NCI-H1436 treated with DMSO at 0.1 percent for 48 hours (cell line): ENCODE measurements at places on chromosomes 12 and 14.

DNA sequence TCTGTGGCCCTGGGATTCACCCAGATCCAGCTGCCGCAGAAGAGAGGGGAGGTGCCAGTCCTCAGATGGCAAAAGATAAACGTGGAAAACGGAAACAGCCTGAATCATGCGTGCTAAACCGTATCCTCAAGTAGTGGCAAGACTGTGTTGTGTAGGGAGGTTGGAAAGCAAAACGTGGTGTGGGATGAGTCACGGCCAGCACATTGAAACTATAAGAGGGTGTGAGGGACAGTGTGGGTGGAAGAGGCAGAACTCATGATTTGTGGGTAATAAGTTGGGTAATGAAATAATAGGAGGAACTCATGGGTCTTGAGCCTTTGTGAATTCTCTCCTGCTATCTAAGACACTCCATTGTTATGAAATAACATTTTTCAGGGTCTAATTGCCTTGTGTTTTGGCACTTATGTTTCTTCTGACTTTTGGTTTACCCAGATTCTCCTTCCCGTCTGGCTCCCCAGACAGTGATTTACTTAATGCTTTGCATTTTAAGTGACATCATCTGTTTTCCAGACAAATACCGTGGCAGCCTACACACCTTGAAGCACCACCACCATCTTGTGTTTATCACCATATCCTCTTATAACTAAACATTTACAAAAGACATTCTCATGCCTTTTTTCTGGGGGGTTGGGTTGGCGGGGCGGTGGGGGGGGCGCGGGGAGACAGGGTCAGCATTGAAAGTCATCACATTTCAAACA, 62.3 kb upstream of the PTCSC3 start:
- DNase-seq = no peak

DNA sequence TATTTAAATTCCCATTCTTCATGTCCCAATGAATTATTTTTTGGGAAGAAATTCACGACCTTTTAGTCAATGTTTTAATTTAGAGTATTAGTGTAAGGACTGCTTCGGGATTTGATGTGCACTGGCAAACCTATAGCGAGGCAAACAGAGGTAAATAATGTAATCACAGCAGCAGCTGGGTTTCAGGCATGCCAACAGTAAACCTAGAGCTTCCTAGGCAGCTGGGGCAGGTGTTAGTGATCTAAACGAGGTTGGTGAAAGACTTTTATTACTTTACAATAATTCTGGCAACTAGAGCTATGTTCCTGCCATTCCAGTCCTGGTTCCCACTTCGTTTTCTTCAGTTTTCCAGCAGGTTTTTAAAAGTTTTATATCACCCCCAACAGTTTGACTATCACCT, 1036.4 kb upstream of the FOXG1 start:
- DNase-seq = no peak

GRCh38 chr12:46657453-46658411, 168.1 kb downstream of the SLC38A4 start:
- DNase-seq = no peak

GRCh38 chr12:119153477-119154434, 25.0 kb upstream of the HSPB8 start:
- no peak for DNase-seq

- no peak for DNase-seq
These were observed 484 bp downstream of the ALKBH1 start for GRCh38 chr14:77707355-77707723.

DNA sequence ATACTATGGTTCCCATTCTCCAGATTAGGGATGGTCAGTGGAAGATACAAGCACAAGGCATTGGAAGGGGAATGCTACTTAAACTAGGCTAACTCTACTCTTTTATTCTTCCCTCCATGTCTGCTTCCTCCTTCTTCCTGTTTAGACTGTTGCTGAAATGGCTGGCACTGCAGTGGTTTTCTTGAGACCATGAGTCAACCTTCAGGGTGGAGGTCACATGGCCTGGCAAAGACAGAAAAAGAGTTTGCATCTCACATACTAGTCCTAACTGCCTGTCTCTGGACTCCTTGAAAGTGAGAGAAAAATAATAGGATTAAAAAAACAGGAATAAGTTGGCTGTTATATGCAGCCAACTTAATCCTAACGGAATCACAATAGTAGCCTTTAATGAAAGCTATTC, 37.0 kb downstream of the ALDH1L2 start:
- no peak for DNase-seq

DNA sequence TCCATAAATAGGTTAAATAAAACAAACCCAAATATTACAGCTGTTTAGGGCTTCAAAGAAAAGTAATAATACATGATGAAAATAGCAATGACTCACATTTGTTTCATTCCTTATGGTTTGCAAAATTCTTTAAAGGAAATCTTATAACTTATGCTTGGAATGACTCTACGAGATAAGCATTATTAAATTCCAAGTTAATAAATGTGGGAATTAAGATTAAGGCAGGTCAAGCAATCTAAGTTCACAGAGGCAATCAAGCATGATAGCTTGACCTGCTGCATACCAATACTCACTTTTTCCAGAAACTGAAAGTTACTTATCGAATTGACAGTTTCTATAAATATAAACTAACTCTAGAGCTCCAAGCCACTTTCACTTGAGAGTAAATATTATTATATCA, 1002.9 kb upstream of the SEL1L start:
- DNase-seq = no peak

DNA sequence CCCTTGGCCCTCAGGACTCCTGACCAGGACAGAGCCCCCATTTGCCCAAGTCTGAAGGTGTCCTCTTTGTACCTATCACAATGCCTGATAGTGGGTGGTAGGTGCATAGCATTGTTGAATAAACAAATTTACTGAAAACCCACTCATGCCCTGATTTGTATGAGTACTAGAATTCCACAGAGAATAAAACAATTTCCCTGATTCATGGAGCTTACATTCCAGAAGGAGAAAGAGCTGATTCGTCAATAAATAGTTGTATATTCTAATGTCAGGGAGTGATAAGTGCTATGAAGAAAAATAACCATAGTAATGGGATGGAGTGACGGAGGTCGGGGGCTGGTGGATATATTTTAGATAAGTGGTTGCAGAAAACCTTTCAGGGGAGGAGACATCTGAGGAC, 117.0 kb downstream of the SRGAP1 start:
- DNase-seq = no peak

- no peak for DNase-seq
These were observed 5.2 kb upstream of the ACADS start for GRCh38 chr12:120720234-120720986.

- DNase-seq = no peak
These were observed 188.7 kb downstream of the KITLG start for GRCh38 chr12:88391556-88391955.
